ENCODE measurements at places on chromosomes 2 and 18.

DNA sequence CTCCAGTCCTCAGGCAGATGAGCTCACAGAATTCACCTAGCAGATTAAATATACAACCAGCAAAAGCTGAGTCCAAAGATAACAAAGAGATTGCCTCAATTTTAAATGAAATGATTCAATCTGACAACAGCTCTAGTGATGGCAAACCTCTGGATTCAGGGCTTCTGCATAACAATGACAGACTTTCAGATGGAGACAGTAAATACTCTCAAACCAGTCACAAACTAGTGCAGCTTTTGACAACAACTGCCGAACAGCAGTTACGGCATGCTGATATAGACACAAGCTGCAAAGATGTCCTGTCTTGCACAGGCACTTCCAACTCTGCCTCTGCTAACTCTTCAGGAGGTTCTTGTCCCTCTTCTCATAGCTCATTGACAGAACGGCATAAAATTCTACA is 86.0 kb downstream of the PTRHD1 start:
- no peak for DNase-seq

DNA sequence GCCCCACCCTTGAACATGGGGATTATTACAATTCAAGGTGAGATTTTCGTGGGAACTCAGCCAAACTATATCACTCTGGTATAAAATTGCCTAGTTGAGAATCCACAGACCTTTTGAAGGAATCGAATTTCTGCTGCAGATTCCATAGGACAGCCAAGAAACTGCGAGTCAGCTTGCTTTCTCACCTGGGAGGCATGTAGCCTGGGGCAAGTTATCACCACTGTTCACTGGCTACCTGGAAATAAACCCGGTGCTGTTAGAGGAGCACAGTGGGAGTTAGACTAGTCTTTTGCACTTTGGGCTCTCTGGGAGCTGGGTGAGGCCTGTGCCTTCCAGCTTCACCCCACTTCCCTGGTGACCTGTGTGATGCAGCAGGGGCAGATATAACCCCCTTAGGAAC is 1043.5 kb downstream of the TDRD15 start:
- no peak for DNase-seq

- DNase-seq = no peak
Observed at GRCh38 chr2:35163948-35164347, 1191.6 kb upstream of the CRIM1 start.

DNA sequence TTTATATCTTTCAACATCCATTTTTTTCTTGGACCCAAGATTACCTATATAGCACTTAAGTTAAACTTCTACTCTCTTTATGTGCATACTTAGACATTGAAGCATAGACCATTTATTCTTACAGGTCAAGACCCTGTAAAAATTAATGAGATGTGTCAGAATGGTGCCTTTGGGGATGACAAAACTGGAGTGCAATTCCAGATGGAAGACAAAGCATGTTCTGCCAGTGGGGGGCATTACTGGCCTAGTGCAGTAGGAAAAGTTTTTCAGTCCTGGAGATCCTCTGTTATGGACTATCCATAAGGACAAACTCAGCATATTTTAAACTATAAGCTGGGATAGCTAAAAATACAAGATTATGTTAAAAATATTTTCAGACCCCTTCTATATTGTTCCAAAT is 57.8 kb upstream of the MMADHC start:
- no peak for DNase-seq

DNA sequence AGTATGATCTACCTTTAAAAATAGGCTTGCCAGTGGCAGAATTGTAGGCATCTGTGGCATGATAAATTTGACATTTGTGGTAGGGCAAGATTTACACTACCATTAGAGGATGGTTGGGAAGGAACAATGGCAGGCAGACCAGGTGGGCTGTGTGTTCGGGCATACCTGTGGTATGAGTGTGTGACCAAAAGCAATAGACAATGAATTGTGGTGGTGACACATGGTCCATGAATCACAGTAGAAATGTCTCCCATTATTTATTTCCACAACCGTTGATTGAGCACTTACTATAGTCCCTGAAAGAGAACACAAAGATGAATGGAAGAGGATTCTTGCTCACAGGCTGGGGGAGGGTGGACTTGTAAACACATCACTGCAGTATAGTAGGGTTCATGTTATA is 29.9 kb upstream of the RUFY4 start:
- no peak for DNase-seq

DNA sequence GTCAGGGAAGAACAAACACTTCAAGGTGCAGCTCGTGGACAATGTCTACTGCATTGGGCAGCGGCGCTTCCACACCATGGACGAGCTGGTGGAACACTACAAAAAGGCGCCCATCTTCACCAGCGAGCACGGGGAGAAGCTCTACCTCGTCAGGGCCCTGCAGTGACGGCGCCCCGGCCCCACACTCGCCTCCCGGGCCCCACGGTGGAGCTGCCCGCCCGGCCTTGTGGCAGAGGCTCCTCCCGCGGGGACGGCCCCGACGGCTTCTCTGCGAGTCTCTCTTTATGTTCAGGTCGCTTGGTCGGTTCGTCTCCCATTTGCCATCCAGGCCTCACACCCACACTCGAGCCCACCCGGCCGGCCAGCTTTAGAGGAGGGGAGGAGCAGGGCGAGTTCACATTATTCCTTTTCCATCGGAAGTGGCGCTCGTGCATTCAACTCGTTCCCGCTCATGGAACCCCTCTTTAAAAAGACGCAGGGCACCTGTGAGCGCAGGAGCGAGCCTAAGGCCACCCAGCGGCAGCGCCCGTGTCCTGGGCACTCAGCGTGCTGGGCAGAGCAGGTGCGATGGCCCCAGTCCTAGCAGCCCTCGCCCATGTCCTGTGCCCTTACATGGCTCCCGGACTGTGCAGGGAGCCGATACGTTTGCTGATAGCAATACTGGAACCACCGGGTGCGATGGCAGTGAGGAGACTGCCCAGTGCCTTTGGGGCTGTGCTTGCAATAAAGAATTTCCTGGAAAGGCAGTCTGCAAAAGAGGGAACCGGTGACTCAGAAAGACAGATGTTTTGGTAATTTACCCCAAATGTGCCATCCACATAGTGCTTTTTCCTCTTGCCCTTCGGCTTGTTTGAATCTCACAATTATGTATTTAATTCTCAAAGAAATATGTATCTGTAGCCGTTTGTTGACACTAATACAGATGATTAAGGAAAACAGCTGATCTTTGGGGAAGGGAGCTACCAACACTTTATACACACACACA is 148.6 kb downstream of the NCK2 start:
- no peak for DNase-seq

DNA sequence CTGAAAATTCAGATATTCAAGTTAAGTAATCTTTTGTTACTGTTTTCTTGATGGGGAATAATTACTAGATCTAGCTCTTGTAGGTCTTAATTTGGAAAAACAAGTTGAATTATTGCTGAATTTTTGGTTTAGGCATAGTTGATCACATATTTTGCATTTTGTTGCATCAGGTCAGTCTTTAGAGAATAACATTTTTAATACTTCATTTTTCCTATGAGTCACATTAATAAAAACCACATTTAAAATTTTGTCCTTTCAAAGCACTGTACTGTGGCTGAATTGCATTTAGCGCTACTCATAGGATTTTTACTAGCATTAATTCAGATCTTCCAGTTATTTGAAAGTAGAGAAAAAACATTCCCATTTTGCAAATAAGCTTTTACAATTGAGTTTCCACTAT is 23.2 kb downstream of the MAP4K4 start:
- no peak for DNase-seq

DNA sequence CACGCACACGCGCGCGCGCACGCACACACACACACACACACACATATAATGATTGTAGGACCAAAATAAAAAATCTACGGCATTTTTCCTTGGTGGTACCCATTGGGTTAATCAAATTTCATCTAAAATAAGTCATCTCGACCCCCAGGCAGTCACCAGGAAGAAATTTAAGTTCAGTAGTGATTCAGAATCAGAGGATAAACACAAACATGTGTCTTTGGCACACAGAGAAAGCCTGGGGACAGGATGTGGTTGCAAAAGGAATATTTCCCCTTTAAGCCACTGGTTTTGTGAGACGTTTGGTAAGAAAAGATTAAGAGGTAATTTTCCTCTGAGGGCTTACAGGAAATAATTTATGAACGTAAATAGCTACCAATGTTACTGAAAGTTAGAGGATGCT is 171.6 kb upstream of the PIEZO2 start:
- peak; percentile 77 for DNase-seq

DNA sequence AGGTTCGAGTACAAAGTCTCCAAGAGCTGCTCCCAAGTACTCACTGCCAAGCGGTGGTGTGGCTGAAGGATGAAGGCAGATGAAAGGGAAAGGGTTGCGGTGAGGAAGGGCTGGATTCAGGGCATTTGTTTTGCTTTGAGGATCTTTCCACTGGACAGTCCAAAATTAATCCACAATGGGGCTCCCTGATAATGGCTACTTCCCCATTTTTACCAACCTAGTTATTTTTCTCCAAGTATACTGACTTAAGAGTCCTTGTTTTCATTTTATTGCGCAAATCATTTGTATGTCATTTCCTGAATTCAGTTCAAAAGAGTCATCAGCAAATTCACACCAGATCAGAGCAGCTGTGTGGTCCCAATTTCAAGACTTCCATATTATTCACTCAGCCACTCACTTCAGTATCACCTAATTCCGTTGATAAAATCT is 464 bp upstream of the SESTD1 start:
- no peak for DNase-seq

- no peak for DNase-seq
Observed at GRCh38 chr18:22283116-22283395, 113.7 kb downstream of the GATA6 start.

- DNase-seq = peak; percentile 82
Observed at GRCh38 chr2:25078170-25079049, 36.5 kb downstream of the EFR3B start.

DNA sequence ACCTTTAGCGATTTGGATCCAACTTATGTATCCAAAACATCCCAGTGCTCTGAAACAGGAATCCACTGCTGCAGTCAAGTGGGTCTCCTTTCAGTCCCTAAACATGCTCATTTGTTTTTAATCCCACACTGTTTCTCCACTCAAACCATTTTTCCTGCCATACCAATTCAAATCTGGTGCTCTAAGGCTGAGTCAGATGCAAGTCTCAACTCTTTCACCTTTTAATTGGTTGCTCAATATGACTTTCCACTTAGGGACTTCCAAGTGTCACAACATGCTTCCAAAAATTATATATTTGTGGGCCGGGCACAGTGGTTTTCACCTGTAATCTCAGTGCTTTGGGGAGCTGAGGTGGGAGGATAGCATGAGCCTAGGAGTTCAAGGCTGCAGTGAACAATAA is 113.4 kb upstream of the TANK start:
- DNase-seq = no peak

- no peak for DNase-seq
Observed at GRCh38 chr18:30684825-30685481, 357.6 kb downstream of the DSC3 start.

- DNase-seq = no peak
Observed at GRCh38 chr2:88209521-88210131, 39.5 kb downstream of the THNSL2 start.

DNA sequence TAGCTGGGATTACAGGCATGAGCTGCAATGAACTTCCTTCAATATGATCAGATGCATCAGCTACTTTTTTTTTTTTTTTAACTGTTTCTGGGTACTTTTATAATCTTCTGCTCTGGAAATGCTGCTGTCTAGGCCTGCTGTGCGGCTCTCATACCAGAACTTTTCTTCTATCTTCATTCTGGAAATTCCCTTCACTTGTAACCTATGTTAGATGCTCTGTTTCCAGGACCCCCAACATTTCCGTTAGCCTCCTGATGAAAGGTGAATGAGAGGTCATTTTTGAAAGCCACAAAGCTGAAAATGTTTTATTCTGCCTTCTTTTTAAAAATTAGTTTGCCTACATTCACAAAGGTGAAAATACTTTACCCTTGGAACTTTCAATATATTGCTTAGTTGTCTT is 8.6 kb downstream of the AGFG1 start:
- DNase-seq = no peak

GRCh38 chr2:130391872-130392670 is 36.2 kb downstream of the PTPN18 start:
- DNase-seq = no peak

DNA sequence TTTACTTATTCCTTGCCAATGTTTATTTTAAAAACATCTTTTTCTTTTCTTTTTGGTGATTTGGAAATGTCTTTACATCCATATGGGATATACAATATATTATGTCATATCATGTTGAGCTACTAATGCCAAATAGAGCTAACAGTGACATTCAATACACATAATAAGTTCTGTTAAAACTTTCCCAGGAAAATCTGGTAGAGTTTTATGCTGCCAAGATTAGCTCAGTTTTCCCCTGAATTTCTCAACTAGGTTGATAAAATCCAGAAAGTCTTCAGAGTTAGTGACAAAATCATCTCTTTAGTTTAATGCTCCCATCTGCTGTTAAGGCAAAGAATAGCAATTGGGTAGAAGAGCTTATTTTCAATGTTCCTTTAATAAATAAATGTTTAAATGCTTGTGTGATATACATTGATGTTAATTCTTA is 9.9 kb downstream of the COL3A1 start:
- DNase-seq = peak; percentile 43

DNA sequence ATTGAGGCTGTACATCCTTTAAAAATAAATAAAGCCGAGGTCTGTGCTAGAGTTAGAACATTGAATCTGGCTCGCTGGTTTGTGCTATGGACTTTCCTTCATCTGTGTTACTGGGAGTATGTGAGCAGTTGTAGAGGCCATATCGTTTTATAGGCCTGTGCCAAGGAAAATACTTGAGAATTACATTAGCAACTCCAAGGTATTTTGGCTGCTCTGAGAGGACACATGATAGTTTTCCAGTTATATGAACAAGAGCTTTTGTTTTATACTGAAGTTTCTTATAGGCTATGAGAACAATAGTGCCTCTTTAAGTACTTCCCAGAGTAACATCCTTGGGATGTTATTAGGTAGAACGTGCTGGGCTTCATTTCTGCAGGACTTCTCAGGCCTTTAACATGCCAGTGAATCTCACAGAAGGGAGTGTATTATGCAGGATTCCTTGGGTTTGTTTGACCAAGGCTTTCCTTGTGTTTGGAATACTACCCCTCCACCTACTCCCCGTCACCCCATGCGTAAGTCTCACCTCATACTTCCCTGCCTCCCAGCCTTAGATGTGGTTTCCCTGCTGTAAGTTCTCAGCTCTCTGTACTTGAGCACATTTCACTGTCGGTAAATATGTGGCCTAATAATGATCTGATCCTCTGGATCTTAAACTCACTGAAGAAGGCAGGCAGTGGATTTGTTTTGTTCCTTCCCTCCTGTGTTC is 21.0 kb downstream of the TCF7L1 start:
- DNase-seq = no peak

- no peak for DNase-seq
Observed at GRCh38 chr18:79328887-79329286, 66.8 kb upstream of the NFATC1 start.

- no peak for DNase-seq
Observed at GRCh38 chr2:141497272-141497671, 633.5 kb downstream of the LRP1B start.

DNA sequence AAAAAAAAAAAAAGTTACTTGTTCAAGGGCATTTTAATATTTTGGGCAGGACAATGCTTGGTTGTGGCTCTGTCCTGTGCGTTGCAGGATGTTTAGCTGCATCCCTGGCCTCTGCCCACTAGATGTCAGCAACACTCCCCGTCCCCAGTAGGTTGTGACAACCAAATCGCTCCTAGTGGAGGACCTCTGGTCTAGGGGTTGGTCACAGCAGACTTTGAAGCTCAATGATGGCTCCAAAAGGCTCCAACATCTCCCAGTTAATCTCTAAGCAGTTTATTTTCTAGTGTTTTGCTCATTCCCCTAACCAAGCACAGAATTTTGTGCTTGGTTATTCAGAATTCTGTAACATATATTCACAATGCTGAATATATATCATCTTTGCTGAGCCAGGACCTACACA is 67.0 kb downstream of the CHRNA1 start:
- peak; percentile 47 for DNase-seq
